Esophagus muscularis mucosa (tissue), 4 donors: ENCODE measurements at places on chromosomes 2 and 18. TPM values are rescaled to one million over a fixed set of nuclear protein-coding genes. Genes with fewer than 3 reads are reported as not detected.

- H3K27me3 ChIP-seq: no peaks in the 10 kb centered on the region
- H3K4me3 ChIP-seq: no peak overlapping the region
- no peaks in the 10 kb centered on the region for H3K4me1 ChIP-seq
- no peak for DNase-seq
- no peak overlapping the region for H3K27ac ChIP-seq
Measured at GRCh38 chr2:19532547-19533196, 174.2 kb upstream of the OSR1 start.

GRCh38 chr18:42604820-42605219 lies 510.7 kb downstream of the RIT2 start:
- DNase-seq: no peak
- no peak overlapping the region for H3K27ac ChIP-seq
- H3K4me3 ChIP-seq: no peak overlapping the region
- H3K36me3 ChIP-seq: no peaks in the 10 kb centered on the region
- H3K27me3 ChIP-seq: no peaks in the 10 kb centered on the region

DNA sequence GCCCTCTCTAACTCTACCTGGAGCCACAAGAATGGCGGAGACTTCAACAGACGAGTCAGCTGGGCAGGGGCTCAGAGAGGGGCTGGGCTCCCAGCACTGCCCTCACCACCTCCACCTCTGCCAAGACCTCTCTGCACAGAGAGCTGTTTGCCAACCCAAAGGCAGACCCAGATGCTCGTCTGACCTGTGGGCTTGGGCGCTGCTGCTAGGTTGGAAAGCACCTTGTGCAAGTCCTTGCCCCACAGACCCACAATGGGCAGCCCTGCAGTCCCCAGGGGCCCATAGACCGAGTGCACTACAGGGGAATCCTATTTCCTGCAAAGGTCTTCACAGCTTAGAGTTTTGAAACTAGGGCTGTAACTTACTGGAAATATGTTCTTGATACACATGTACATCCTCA lies 13.3 kb downstream of the ACKR3 start:
- H3K4me1 ChIP-seq: peaks cover 26% of the 10 kb centered on the region
- H3K4me3 ChIP-seq: no peak overlapping the region
- H3K36me3 ChIP-seq: peaks cover 27% of the 10 kb centered on the region
- H3K27me3 ChIP-seq: no peaks in the 10 kb centered on the region
- H3K27ac ChIP-seq: no peak overlapping the region

Gene CCBE1
- total RNA-seq: 1.6 TPM

DNA sequence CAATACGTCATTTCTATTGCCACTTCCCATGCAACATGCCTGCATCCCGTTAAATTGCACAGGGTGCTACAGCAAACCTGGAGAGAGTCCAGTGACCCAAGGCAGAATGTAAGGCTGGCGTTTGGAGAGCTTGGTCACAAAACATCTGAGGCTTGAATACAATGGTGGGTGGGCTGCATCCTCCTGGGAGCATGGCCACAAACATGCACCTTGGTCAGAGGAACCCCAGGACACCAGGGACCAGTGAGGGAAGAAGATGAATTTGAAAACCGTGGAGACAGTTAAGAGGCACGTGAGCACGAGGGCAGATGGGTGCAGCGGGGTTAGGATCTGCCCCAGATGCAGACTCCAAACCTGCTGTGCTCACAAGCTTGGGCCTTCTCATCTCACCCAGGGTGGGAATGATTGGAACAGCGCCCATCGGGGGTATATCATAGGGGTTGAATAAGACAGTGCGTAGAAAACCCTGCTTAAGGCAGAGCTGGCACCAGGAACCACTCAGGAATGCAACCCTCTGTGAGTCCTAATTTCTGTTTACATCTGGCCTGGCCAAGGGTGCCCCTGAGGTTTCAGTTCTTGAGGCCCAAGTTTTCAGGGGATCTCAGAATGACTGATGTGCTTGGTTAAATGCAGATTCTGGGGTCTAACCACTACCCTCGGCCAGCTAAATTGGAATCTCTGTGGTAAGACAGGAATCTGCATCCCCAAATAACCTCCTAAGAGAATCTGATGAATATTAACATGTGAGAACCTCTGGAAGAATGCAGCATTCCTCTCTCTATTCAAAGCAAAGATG lies 97.2 kb downstream of the ARL4C start:
- H3K4me3 ChIP-seq: no peak overlapping the region
- H3K27me3 ChIP-seq: no peaks in the 10 kb centered on the region
- H3K36me3 ChIP-seq: no peaks in the 10 kb centered on the region
- no peaks in the 10 kb centered on the region for H3K4me1 ChIP-seq
- no peak for DNase-seq

Gene LINC00305
- total RNA-seq: not detected

DNA sequence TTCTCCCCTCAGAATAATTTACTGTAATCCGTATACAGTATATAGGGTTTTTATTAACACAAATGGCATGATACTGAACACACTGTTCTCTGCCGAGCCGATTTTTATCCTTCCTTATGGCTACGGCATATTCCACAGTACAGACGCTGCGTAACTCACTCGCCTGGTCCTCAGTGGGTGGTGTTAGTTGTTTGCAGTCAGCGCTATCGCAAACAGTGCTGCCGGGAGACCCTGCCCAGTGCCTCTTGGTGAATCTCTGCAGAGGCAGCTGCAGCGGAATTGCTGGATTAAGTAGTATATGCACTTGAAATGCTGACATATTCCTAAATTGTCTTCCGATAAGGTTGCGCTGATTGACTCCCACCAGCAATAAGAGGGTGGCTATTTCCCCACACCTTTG lies 73.9 kb downstream of the MARCO start:
- H3K36me3 ChIP-seq: no peaks in the 10 kb centered on the region
- no peak for DNase-seq
- no peak overlapping the region for H3K4me3 ChIP-seq
- H3K4me1 ChIP-seq: peaks cover 4% of the 10 kb centered on the region
- H3K27me3 ChIP-seq: no peaks in the 10 kb centered on the region
- no peak overlapping the region for H3K27ac ChIP-seq

GRCh38 chr18:74395648-74396154 lies 61.4 kb downstream of the DIPK1C start:
- H3K4me3 ChIP-seq: no peak overlapping the region
- no peaks in the 10 kb centered on the region for H3K27me3 ChIP-seq

DNA sequence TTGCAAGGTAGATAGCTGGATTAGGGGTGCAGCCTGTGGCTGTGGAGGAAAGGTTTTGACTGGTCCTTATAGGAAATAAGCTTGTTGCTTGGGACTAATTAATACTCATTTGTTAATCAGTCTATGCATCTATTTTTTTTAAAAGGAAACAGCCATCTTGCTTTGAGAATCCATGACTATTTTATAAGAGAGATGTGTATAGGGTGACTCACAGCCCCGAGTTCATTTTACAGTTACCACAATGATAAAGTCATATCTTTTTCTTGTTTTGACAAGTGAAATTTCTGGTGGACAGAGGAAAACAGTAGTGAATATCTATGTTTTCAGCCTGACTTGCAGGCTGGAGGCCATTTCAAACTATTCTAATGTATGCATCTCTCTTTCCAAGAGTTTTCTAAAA lies 193.5 kb upstream of the CCDC68 start:
- DNase-seq: no peak
- no peak overlapping the region for H3K27ac ChIP-seq
- no peaks in the 10 kb centered on the region for H3K36me3 ChIP-seq
- H3K4me3 ChIP-seq: no peak overlapping the region

DNA sequence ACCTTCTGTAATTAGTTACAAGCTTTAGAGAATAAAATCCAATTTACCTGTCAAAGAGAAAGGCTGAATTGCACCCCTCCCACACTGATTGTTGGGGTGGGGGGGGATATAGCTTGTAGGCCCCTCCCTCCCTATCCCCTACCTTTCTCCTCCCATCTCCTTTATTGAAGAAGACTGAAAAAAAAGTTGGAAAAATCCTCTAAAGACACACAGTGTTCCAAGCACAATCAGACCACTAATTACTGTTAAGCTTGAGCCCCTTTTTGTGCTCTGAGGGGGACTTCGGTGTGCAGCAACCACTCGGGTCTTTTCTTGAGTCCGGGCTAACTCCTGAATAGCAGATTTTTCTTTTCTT lies 43.0 kb upstream of the FZD5 start:
- H3K27ac ChIP-seq: no peak overlapping the region
- DNase-seq: no peak
- peaks cover 6% of the 10 kb centered on the region for H3K4me1 ChIP-seq
- H3K36me3 ChIP-seq: no peaks in the 10 kb centered on the region
- H3K4me3 ChIP-seq: no peak overlapping the region
- no peaks in the 10 kb centered on the region for H3K27me3 ChIP-seq

Gene NYAP2
- total RNA-seq: 0.26 TPM

Gene TSGA10
- total RNA-seq: 4.4 TPM

Gene SPP2
- not detected for total RNA-seq

Gene ANKRD29
- 9.6 TPM for total RNA-seq

Gene CROCC2
- total RNA-seq: not detected

GRCh38 chr2:237222178-237222577 lies 136.5 kb downstream of the COPS8 start:
- peak overlapping the region; percentile 22 for H3K27ac ChIP-seq
- H3K4me3 ChIP-seq: no peak overlapping the region
- no peaks in the 10 kb centered on the region for H3K27me3 ChIP-seq
- H3K4me1 ChIP-seq: peaks cover 21% of the 10 kb centered on the region
- DNase-seq: no peak
- H3K36me3 ChIP-seq: no peaks in the 10 kb centered on the region

DNA sequence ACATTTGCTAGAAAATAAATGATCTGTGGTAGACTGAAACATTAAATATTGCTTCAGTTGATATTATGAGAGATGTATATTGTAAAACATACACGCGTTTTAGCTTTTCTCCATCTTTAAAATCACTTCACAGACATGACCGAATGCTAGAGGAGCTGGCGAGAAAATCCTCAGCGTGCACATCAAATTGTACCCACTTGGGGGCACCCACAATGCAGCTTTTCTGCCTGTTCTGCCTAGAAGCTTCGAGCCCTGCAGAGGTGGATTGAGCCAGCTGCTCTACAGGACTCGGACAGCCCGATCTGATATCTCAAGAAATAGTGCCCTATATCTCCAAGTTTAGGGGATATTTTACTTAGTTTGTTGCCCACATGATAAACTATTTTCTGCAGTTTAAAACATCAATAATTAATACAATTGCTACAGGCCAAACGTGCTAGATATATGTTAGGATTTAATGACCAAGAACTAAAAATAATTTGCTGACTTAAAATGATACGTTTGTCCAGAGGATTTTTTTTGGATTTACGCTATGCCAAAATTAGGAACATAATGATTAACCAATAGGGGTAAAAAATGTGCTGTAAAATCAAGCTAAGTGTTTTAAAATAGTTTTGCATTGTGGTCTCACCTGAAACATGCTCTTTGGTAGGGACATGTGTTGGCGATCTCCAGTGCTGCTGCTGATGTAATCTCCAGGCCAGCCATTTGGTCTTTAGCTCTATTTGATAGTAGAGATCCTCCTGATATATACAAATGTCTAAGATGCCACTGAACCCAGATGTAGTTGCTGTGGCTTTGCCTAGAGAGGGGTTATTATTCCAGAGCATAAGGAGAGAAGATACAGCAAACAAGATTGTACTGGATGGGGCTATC lies 22.3 kb upstream of the ATP5MC3 start:
- no peaks in the 10 kb centered on the region for H3K36me3 ChIP-seq
- H3K4me1 ChIP-seq: no peaks in the 10 kb centered on the region
- no peaks in the 10 kb centered on the region for H3K27me3 ChIP-seq
- H3K27ac ChIP-seq: no peak overlapping the region

GRCh38 chr2:49901202-49902065 lies 747.1 kb upstream of the FSHR start:
- H3K4me3 ChIP-seq: no peak overlapping the region
- no peaks in the 10 kb centered on the region for H3K36me3 ChIP-seq
- H3K4me1 ChIP-seq: no peaks in the 10 kb centered on the region
- H3K27ac ChIP-seq: no peak overlapping the region
- no peaks in the 10 kb centered on the region for H3K27me3 ChIP-seq
- DNase-seq: no peak

DNA sequence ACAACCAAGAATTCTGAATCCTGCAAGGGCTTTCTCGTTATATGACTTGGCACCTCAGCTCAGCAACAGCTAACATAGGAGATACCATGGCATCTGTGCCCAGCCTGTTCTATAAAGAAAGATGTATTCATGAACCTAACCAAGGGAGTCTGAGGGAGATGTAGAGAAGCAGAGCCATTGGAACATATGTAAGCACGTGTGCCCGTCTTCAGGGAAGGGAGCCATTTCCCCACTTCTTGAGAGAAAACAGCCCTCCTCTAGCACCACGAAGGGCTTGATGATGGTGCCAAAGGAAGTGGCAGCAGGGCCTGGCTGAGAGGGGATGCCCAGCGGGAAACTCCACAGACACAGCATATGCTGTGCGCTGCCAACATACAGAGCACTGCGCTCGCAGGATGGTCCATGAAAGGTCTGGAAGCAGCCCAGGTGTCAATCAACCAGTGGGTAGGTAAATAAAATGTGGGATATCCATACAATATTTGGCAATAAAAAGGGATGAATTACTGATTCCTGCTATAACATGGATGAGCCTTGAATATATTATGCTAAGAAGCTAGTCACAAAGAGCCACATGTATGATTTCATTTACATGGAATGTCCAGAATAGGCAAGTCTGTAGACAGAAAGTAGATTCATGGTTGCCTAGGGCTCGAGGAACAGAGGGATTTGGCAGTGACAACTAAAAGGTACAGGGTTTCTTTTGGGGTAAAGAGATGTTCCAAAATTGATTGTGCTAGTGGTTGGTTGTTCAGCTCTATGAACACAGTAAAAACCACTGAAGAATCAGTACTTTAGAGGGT lies 16.1 kb downstream of the TMEM247 start:
- no peak overlapping the region for H3K4me3 ChIP-seq
- H3K27ac ChIP-seq: no peak overlapping the region
- DNase-seq: no peak
- no peaks in the 10 kb centered on the region for H3K27me3 ChIP-seq
- peaks cover 16% of the 10 kb centered on the region for H3K4me1 ChIP-seq

DNA sequence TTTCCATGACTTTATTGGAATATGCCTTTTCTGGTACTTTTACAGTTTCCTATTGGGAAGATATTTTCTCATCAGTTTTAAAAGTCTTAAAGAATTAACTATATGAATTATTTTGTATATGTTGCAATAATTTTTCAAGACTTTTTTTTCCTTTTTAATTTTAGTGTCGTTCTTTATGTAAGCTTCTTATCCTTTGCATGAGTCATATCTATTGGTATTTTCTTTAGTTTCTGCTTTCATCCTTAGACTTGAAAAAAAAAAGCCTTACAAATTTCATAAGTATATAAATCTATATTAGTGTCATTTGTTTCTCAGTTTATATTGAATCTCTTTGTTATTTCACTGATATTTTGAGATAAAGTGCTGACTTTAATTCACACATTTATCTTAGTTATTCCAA lies 94.9 kb downstream of the DSEL start:
- no peaks in the 10 kb centered on the region for H3K36me3 ChIP-seq
- H3K27ac ChIP-seq: no peak overlapping the region
- no peak for DNase-seq
- H3K4me3 ChIP-seq: no peak overlapping the region

Gene LAMA1
- total RNA-seq: 0.69 TPM

- H3K4me3 ChIP-seq: no peak overlapping the region
- H3K36me3 ChIP-seq: peaks cover 23% of the 10 kb centered on the region
- H3K27me3 ChIP-seq: no peaks in the 10 kb centered on the region
- DNase-seq: no peak
- peaks cover 18% of the 10 kb centered on the region for H3K4me1 ChIP-seq
Measured at GRCh38 chr2:44335806-44336538, 25.3 kb downstream of the PREPL start.
